ENCODE measurements at places on chromosomes 4 and X.

GRCh38 chr4:99029852-99030251 lies 34.3 kb downstream of the METAP1 start:
- no peak for DNase-seq

- DNase-seq: no peak
Measured at GRCh38 chr4:5990446-5991160, 27.6 kb downstream of the C4orf50 start.

- DNase-seq: no peak
Measured at GRCh38 chr4:67375291-67375690, 170.0 kb downstream of the CENPC start.

- no peak for DNase-seq
Measured at GRCh38 chrX:47723689-47724088, 64.7 kb upstream of the UXT start.

GRCh38 chrX:153908219-153908860 lies 3.9 kb downstream of the AVPR2 start:
- DNase-seq: no peak

DNA sequence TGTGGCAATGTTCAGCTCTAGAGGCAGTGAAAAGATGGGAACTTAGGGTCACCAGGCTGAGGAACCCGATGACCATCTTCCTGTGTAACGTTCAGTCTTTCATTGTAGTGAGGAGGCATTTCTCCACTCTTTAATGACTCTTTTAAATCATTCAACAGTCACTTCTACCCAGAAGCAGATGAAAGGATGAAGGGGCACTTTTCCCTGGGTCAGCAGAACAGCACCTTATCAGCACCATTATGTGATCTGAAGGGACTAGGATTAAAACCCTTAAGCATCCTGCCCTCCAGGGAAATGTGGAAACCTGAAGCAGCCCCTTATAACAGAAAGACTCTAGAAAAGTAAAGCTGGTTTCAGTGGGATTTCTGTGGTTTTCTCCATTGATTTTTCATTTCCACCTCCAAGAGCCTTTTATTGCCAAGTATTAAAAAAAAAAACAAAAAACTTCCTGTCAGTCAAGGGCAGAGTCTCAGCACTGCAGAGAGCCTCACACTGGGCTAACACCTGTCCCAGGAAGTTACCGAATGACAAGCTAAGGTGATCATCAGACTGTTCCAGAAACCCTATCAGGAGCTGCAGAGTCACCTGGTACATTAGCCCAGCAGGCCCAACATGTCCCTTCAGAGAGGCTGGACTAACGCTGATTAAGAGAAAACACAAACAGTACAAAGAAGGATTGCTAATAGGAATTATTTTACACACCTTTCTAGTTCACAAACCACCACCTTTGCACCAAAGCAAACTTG lies 185.9 kb downstream of the SHROOM3 start:
- DNase-seq: no peak

DNA sequence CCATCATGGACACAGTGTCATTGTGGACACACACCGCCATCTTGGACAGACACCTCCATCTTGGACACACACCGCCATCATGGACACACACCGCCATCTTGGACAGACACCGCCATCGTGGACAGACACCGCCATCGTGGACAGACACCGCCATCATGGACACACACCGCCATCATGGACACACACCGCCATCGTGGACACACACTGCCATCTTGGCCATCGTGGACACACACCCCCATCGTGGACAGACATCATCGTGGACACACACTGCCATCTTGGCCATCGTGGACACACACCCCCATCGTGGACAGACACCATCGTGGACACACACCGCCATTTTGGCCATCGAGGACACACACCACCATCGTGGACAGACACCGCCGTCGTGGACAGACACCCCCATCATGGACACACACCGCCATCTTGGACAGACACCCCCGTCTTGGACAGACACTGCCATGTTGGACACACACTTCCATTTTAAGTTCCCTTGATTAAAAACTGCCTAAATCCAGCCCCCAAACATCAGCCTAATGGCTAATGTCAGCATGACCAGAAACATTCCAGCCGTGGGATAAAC lies 9.1 kb downstream of the ASMTL start:
- DNase-seq: no peak

DNA sequence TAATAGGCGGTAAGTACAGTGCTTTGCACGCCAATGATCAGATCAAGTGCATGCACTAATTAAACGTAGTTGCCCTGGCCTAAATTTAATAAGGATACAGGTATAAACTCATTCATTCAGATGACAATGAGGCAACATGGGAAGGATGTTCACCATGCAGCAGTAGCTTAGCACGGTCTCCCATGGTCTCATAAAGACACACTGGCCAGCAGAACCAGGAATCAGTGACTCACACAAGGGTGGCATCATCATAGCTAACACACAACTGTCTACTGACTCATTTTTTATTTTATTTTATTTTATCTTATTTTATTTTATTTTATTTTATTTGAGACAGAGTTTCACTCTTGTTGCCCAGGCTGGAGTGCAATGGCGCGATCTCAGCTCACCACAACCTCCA lies 42.7 kb downstream of the TMEM156 start:
- no peak for DNase-seq

GRCh38 chrX:65720381-65720964 lies 53.0 kb downstream of the MSN start:
- DNase-seq: no peak

DNA sequence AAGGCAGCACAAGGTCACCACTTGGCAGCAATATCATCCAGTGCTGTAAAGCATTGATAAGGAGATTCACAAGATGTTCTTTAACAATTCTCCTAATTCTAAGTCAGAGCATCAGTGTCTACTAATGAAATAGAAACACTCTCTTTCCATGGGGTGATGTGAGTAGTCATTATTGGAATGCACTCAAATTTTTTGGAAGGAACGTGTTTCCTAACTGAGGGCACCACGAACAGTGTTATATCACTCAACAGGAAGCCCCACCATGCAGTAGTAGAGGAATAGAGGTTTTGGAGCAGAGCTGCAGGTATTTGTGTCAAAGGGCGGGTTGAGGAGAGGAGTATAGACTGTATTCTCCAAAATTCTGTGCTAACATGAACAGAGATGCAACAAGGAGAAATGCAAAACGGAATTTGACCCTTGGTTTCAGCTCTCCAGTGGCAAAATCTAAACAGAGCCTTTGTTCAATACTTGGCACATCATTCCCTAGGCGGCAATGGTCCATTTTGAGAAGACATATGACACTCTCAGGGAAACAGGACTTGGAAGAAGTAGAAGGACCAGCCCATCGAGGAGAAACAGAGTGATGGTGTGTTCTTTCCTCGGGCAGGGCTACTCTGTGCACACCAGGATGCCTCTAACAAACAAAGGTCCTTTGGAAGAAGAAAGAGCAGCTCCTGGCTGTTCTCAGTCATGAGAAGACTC lies 98.9 kb downstream of the CPEB2 start:
- no peak for DNase-seq

GRCh38 chrX:153931748-153932147 lies 3.1 kb downstream of the NAA10 start:
- DNase-seq: no peak

DNA sequence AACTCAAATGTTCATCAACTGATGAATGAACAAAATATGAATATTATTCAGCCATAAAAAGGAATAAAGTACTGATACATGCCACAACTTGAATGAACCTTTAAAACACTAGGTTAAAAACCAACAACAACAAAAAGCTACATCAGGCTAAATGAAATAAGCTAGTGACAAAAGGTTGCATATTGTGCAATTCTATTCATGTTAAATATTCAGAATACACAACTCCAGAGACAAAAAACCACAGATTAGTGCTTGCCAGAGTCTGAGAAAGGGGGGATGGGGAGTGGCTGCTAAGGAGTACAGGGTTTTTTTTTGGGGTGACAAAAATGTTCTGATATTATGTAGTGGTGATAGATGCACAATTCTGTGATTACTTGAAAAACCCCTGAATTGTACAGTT lies 58.5 kb downstream of the HAUS3 start:
- DNase-seq: no peak

DNA sequence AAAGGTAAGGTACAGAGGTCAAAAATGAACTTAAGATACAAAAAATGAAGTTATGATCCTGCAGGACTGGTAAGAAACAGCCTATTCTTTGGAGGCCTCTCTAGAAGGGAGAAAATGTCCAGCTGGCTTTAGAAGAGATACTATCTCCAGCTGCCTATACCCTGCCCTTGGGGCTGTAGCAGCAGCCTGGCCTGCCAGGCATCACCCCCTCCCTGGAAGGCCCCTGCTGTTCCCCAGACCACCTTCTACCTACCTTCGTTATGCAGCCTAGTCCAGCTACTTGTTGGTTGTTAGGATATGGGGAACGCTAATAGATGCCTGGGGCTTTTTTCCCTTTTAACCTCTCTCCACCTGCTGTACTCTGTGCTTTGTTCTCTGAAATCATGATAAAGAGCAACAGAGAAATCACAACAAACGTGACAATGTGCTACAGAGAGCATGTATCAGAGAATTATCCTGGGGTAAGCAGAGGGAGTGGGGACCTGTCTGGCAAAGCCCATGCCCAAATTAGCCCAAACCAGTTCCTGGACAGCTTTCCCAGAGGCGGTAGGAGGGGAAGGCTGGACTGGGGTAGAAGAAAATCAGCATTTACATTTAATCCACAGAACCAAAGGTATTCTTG lies 34.5 kb downstream of the FRMD7 start:
- DNase-seq: no peak

GRCh38 chr4:136800248-136800647 lies 732.0 kb downstream of the PCDH18 start:
- DNase-seq: no peak

DNA sequence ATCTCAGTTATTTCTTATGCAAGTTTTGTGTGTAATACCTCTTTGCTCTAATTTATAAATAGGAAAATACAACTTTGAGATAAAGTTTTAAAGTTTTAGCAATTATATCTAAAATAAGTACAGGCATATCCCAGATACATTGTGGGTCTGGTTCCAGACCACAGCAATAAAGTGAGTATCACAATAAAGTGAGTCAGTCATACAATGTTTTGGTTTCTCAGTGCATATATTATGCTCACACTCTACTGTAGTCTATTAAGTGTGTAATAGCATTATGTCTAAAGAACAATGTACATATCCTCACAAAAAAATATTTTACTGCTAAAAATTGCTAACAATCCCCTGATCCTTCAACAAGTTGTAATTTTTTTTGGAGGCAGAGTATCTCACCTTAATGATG lies 49.2 kb downstream of the ANAPC10 start:
- DNase-seq: no peak

DNA sequence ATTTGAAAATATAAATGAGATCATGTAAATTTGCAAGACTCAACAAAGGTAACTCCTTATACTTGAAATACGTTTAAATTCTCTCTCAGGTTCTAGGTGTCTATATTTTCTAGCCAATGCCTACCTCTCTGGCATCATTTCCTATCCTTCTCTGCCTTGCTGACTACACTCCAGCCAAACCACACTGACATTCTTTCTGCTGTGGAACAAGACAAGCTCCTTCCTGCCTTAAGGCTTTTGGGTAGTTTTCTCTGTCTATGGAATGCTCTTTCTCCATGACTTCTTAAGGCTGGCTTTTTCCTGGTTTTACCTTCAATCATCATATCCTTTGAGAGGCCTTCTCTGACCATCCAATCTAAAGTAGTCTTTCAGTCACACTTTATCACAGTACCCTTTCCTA lies 201.0 kb downstream of the SPRY1 start:
- no peak for DNase-seq

GRCh38 chr4:95158045-95158444 lies 390.7 kb downstream of the UNC5C start:
- DNase-seq: no peak

DNA sequence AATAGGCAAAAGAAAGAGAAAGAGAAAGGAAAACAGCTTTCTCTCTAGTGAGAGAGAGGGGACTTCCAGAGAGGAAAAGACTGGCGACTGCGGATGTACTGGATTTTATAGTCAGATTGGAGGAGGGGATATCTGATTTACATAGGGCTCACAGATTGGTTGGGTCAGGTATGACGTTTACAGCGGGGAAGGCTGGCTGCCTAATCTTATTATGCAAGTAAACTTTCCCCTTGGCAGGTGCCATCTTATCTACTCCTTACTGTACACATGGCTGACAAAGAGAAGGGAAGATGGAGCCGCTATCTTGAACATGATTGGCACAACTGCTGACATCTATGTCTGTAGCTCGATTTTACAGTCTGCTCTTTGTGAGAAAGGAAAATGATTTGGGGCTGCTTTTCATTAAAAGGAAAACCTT lies 25.4 kb downstream of the RBPJ start:
- no peak for DNase-seq

GRCh38 chrX:118943102-118943501 lies 31.3 kb upstream of the LONRF3 start:
- DNase-seq: no peak

DNA sequence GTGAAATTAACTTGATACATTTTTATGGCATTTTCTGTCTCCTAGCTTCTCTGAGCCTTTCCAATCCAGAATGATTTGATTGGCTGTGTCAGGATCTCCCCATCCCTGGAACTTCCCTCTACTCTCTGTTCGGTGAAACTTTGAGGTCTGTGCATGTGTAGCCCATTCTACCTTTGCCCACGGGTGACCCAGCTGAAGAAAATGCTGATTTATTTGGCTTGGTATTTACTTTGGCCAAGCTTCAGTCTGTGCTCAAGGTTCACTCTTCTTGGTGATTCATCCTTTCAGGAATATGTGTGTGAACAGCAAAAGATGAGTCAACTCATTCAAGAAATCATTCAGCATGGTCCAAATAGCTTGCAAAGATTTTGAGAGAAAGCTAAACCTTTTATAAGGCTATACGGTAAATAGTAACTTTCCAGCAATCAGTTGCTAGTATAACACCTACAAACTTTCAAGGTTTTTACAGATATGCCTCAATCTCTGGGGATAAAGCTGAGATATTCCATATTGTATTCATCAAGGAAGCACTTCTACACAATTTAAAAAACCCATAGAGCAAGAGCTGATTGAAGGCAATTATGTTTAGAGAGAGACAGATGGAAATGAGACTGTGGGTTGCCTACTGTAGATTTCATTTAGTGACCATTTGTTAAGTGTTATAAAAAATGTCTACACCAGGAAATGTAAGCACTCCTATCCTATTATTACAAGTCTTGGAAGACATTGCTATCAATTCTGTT lies 233.9 kb upstream of the CXXC4 start:
- DNase-seq: no peak

- no peak for DNase-seq
Measured at GRCh38 chr4:84583876-84584380, 1.0 kb downstream of the CDS1 start.

- DNase-seq: no peak
Measured at GRCh38 chrX:107360788-107361360, 88.6 kb upstream of the FRMPD3 start.
